Stimulated activated CD4-positive, alpha-beta T cell treated with anti-CD3 and anti-CD28 coated beads, Interleukin-4, amount 100 ng/mL, for 24 hours (primary cell): ENCODE measurements at places on chromosomes 4 and X.

DNA sequence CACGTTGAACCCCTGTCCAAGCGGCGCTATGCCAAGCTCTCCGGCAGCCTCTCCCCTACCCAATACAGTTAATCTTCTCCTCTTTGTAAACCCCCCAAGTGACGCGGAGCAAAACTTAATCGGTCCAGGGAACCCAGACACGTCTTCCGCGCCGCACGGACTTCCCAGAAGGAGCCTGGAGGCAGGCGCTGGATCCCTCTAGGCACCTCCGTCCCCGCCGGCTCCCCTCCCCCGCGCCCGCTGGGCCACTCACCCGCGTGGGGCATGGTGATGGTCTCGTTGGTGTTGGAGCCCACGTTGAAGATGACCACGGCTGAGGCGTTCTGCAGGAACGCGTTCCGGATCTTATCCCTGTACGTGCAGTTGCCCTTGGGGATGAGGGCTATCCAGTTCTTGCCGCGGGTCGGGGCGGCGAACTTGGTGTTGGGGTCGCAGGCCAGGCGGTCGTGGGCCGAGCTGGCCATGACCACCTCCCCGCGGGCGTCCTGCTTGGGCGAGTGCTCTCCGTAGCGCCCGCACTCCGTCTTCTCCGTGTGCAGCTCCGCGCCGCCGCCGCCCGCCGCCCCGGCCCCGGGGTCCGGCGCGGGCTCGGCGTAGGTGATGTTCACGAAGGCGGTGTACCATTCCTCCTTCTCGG lies 1.1 kb downstream of the RNF150 start:
- DNase-seq = no peak

DNA sequence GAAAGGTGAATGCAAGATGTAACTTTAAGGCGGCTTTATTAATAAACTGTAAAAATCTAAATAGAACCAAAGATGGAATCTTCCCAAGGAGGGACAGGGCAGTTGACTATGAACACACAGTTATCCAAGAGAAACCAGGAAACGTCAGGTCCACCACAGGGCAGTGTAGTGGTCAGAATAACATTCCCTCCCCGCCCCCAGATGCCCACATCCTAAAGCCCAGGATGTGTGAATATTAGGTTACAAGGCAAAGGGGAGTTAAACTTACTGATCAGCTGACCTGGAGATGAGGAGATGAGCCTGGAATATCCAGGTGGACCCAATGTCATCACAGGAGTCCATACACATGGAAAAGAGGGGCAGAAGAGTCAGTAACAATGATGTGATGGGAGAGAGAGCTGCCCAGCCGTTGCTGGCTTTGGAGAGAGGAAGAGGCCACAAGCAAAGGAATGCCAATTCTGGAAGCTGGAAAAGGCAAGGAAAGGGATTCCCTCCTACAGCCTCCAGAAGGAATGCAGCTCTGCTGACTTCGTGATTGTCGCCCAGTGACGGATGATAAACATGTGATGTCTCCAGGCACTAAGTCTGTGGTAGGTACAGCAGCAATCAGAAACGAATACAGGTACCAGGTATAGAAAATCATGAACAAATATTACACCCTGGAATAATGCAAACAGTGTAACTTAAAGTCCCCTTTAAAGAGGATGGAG lies 5.2 kb downstream of the SH3KBP1 start:
- DNase-seq = no peak

DNA sequence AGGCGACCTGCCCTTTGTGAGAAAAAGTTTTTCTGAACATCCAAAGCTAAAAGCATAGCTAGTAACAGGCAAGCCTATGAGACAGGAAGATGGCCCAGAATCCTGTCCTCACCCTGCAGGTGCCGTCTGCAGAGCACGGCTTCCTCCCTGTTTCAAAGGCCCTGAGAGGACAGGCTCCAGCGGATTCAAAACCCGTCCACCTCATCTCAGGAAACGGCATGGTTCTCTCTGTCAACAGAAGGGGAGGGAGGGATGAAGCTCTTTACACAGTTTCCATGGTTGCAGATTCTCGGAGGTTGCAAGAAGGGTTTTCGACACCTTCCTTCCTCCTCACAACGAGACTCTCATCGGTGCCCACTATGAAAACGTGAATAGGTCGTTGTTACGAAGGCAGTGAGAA lies 8.3 kb downstream of the PPP2R3B start:
- DNase-seq = no peak

- DNase-seq = no peak
These were observed 111.6 kb downstream of the APOOL start for GRCh38 chrX:85115252-85115651.

DNA sequence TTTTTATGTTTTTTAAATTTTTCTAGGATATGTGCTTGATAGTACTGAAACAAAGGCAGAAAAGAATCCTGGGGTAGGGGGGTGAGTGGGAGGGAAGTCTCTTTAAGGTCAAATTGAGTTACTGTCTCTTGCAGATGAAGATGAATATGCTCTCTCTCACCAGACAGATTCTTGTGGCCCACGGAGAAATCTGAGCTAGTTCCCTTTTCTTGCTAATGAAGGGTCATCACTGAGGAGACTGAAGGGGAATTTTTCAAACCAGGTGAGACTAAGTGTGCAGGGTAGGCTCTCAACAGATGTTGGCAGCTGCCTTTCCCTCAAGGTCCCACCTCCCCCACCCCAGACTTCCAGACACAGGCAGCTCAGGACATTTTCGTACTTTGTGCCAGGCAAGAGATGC lies 21.5 kb downstream of the FAM9C start:
- DNase-seq = no peak

DNA sequence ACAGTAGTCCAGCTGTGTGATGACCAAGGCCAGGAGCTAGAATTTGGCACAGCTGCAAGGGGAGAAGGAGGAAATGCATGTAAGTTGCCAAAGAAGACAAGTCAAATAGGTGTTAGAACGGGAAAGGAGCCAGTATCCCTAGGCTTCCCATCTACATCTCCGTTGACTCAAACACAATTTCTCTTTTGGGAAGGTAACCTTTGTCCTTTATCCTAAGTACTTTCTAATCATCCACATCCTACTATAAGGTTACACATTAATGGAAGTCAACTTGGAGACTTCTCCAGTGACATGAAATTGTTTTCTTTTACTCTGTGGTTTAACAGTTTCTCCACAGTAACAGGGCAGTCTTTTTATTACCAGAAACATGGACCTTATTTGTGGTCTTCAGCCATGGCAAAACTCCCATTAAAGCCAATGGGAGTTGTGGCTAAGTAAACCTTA lies 620.0 kb downstream of the ANKRD50 start:
- no peak for DNase-seq

- no peak for DNase-seq
These were observed 162.1 kb downstream of the CBR4 start for GRCh38 chr4:168847771-168848502.

- DNase-seq = peak; percentile 8
These were observed 18.1 kb upstream of the ZXDB start for GRCh38 chrX:57573754-57574153.

DNA sequence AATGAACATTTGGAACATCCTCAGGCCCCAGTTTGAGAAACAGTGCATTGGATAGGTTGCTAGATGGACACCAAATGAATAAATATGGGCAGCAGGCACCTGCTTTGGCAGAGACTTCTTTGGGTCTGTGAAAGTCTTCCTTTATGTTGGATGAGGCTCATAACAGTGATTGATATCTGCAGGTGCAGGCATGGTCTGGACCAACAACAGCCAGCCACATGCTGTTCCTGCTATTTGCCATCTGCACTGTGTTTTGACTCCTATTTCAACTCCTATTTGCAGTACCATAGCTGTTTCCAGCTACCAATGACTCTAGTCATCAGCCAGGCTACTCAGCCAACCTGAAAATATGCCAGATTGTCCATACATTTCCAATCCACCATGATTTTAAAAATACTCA lies 60.9 kb downstream of the ANAPC4 start:
- no peak for DNase-seq

- no peak for DNase-seq
These were observed 45.1 kb downstream of the RPS3A start for GRCh38 chr4:151144329-151145072.

GRCh38 chrX:109695637-109696036 lies 37.4 kb downstream of the ACSL4 start:
- DNase-seq = no peak

DNA sequence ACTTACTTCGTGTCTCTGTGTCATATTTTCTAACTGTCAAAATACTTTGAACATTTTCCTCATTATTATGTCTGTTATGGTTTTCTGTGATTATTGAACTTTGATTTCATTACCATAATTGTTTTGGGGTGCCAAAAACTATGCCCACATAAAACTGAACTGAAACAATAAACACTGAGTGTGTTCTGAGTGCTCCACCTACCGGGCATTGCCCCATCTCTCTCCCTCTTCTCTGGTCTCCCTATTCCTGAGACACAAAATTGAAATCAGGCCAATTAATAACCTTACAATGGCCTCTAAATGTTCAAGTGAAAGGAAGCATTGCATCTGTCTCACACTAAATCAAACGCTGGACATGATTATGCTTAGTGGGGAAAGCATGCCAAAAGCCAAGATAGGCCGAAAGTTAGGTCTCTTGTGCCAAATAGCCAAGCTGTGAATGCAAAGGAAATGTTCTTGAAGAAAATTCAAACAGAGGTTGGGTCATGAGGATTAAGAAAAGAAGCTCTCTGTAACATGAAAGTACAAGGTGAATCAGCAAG lies 972.3 kb downstream of the PCDH7 start:
- DNase-seq = no peak

GRCh38 chr4:52824603-52825459 lies 37.3 kb upstream of the RASL11B start:
- no peak for DNase-seq

DNA sequence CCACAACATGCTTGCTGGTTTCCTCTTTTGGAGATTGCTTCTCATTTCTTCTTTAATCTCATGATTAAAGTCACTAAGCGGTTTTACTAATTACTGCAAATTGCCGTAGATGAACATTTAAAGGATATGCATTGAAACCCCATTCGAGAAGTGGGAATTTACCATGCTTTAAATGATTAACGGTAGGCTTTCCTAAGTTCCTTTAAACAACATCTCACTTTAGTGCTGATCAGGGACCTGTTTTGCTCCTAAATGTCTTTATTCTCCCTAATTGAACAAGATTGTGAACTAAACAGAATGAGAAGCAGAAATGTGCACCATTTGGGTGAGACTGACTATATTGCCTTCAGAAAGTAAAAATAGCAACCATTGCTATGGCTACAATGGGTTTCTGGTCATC lies 430.3 kb downstream of the GALNTL6 start:
- DNase-seq = no peak

GRCh38 chr4:53315300-53315699 lies 50.6 kb downstream of the SCFD2 start:
- DNase-seq = no peak

- DNase-seq = no peak
These were observed 19.6 kb downstream of the WDR1 start for GRCh38 chr4:10096978-10097335.

DNA sequence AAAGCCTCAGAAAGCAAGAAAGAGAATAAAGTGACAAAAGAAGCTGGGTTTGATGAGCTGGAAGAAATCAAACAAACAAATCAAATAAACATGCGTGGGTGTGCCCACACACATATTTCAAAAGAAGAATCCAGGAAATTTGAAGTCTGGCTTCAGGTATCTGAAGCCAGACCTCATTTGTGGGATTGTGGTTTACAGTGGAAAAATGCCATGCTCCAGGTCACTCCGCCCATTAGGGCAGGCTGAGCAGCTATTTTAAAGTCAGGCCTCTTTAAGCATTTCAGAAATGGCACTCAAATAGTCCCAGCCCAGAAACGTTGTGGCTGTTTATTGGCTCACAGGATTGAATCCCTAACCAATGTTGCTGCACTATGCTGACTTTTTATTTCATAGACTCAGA lies 226.1 kb upstream of the F9 start:
- DNase-seq = no peak

DNA sequence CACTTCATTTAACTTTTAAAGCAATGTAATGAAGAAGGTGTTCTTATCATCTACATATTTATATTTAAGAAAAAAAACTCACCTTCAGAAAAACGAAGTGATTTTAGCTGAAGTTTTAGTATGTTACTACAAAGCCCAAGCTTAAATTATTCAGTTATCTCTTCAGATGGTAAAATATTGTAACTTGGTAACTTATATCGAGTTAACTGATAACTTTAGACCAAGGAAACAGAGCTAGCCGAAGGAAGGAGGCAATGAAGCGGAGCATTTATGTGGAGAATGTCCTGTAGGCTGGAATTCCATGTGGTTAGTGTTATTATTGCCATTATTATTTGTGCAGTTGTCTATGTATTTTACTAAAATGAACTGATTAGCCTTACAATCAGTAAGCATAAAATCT lies 1102.1 kb upstream of the LCORL start:
- DNase-seq = no peak

DNA sequence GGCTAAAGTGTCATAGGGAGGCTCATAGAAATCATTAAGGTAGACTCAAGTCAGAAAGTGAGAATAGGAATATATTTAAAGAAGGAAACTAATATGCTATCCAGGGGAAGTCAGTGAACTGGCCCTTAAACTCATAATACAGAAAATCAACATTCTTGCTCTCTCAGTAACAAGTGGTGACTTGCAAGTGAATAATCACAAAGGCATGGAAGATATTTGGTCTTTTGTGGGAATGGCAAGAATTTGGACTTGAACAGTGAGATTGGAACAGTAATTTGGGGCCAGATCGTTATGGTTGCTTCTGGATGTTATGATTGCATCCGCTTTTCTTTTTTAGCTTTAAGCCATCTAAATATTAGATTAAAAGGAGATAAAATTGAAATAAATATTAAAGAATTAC lies 103.8 kb downstream of the TBC1D19 start:
- DNase-seq = no peak

DNA sequence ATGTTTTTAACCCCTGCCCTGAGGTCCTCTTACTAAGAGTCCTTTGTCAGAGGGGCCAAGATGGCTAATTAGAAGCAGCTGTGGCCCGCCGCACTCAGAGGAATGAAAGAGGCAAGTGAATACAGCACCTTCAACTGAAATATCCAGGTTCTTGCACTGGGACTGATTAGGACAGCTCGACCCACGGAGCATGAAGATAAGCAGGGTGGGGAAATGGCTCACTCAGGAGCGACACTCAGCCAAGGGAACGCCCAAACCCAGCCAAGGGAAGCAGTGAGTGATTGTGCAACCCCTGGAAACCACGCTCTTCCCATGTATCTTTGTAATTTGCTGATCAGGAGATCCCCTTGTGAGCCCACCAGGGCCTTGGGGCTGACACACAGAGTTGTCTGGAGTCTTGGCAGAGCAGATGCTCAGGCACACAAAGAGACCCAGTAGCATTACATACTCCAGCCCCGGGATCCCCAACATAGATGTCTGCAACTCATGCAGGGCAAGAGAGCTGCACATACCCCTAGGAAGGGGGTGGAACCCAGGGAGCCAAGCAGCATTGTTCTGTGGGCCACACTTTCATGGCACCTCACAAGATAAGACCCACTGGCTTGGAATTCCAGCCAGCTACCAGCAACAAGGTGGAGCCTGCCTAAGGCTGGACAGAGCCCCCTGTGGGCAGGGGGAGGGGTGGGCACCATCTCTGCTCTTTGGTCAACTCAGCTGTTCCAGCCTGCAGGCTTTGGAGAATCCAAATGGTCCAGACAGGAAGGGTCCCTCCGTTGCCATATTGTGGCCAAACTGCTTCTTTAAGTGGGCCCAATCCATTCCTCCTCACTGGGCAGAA lies 23.3 kb downstream of the F8A3 start:
- no peak for DNase-seq

GRCh38 chrX:119273420-119274192 lies 37.5 kb downstream of the PGRMC1 start:
- peak; percentile 44 for DNase-seq
